ENCODE measurements at places on chromosomes 6 and 20.

DNA sequence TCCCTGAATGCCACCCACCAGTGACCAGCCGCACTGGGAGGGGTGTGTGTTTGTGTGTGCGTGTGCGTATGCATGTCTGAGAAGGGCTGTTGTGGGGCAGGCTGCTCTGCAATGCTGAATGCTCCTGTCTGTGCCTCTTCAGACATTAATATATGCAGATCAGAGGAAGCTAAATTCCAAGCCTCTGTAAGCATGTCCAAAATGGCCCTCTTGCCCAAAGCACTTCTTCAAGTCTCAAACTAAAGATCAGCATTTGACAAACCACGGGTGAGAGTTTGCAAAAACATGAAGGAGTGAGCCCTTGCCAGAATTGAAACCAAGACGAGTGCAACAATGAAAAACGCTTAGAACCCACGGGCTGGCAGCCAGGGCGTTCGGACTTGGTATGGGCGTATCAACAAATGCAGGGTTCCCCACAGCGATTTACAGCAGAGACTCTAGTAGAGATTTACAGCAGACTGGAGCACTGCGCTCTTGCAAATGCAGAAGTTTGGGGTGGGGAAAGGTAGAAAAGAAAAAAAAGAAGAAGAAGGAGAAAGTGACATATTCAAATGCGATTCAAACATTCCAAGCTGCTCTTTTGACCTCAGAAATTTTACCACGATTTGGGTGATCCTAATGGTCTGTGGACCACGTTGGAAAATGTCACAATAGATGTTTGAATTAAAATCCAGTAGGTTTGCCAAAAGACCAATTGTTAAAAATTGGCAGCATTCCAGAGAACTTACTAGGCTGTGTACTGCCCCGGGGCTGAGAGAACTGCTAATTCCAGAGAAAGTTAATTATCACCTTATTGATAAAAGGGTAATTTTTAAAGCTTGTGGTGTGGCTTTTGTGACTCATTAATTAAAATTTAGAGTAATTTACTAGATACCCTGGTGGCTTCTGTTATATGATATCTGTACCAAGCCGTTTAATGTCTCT, 3.5 kb downstream of the SCML4 start:
- no peak for DNase-seq

DNA sequence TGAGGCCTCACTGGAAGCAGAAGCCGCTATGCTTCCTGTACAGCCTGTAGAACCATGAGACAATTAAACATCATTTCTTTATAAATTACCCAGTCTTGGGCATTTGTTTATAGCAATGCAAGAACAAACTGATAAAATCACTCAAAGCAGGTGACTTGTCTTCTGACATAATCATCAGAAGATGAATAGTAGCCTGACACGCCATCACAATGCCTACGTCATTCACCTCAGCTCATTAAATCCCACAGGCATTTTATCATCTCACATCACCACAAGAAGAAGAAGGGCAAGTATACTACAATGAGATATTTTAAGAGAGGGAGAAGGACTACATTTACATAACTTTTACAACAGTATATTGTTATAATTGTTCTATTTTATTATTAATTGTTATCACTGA, 3.1 kb upstream of the CAP2 start:
- DNase-seq = no peak

GRCh38 chr6:159887146-159887545, 3.6 kb upstream of the MAS1 start:
- no peak for DNase-seq

DNA sequence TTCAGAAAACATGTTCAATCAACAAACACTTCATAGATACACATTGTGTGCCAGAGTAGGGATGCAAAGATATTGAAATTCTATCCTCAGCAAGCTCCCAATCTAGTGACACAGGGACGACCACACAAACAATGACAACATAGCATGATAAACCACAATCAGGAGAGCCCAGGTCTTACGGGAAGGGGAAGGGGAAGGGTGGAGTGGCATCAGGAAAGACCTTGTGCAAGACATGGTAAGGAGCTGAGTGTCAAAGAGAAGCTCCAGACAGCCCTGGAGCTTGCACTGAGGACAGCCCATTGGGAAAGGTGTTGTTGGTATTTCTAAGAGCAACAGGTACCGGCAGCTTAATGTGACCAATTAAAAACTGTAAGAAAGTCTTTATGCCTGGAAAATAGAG, 103.6 kb downstream of the PDE7B start:
- no peak for DNase-seq

GRCh38 chr20:25452333-25452732, 44.9 kb downstream of the GINS1 start:
- no peak for DNase-seq

DNA sequence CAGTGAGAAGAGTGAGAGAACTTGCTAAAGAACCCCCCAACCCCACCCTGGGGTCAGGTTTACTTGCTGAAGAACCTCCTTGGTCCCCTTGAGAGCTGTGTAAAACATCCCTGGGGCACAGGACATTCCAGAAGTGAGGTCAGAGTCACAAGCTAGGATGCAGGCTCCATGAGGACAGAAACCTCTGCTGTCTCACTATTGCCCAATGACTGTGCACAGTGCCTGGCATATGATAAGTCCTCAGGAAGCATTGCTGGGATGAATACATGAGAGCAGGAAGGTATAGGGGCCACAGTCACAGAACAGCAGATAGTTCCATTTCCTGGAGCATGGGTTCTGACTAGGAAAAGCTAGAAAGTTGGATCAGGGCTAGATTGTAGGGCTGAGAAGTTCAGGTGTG, 18.4 kb downstream of the NT5E start:
- DNase-seq = no peak

DNA sequence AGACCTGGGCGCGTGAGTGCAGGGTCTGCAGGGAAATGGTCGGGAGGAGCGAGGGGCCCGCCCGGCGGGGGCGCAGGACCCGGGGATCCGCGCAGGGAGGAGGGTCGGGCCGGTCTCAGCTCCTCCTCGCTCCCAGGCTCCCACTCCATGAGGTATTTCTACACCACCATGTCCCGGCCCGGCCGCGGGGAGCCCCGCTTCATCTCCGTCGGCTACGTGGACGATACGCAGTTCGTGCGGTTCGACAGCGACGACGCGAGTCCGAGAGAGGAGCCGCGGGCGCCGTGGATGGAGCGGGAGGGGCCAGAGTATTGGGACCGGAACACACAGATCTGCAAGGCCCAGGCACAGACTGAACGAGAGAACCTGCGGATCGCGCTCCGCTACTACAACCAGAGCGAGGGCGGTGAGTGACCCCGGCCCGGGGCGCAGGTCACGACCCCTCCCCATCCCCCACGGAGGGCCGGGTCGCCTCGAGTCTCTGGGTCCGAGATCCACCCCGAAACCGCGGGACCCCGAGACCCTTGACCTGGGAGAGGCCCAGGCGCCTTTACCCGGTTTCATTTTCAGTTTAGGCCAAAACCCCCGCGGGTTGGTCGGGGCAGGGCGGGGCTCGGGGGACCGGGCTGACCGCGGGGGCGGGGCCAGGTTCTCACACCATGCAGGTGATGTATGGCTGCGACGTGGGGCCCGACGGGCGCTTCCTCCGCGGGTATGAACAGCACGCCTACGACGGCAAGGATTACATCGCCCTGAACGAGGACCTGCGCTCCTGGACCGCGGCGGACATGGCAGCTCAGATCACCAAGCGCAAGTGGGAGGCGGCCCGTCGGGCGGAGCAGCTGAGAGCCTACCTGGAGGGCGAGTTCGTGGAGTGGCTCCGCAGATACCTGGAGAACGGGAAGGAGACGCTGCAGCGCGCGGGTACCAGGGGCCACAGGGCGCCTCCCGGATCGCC, 54.2 kb upstream of the HLA-A start:
- DNase-seq = no peak

DNA sequence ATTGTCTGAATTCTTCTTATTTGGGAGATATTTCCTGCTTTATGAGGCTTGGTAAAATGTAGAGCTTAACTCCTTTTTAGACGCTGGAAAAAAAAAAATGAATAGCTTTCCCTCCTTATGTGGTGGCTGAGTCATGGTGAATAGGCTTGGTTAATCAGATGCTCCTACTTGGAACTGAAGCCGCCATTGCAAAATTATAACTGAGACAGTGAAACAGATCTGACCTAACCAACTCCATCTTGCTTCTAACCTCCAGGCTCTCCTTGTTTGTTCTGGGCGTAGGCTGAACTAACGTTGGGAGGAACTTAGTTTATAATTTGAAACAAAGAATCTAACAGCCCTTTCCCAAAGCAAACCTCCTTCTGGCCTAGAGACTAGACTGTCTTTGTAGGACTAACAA, 43.2 kb upstream of the PLCB4 start:
- no peak for DNase-seq

GRCh38 chr6:151300267-151300991, 60.7 kb downstream of the AKAP12 start:
- no peak for DNase-seq

DNA sequence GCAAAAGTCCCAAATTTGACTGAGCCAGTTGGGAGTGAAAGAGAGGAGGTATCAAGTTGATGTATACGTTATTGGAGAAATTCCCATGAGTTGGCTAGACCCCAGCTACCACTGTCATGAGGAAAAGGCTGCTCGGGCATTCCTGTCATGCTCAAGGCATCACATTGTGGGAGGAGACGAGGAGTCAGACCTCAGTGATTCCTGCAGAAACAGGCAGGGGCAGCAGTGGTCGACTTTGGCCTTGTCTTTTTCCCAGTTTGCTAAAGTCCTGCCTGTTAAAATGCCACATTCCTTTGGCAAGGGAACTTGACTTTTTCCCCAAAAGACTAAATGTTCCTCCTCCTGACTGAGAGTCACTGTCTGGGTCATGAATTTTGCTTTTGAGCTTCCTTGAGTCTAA, 295.5 kb upstream of the HS3ST5 start:
- no peak for DNase-seq

GRCh38 chr20:3854462-3854871, 7.8 kb downstream of the MAVS start:
- DNase-seq = no peak

DNA sequence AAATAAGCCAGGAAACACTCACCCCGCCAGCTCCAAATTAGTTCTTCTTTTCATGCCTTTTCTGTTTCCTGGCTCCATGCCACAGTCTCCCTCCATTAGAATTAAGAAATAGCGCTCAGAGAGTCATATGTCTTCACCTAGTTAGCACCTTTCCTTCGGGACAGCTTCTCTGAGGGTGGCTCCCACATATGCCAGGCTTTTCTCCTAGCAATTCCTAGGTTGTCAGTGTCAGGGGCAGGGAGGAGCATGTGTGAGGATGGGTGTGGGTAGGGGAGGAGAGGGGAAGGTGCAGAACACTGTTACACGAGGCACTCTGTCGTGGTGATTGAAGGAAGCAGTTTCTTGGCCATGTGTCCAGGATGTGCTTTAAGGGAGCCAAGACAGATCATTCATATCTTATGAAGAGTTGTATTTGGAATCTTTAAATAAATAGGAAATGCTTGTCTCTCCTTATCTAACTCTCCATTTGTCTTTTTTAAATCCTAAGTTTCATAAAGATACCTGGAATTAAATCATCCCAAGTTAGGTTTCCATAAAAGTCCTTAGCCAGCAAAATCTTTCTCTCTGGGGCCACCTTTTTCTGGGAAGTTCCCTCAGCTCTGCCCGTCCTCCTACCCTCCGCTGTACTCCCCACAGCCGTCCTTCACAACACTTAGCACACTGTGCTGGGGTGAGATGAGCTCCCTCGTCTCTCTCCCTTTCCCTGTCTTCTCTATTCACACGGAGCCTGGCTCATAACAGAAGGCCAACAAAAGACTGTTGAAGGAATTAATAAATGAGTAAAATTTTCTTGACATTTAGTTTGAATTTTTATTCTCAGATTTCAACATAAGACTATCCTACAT, 361.0 kb downstream of the CD83 start:
- no peak for DNase-seq

DNA sequence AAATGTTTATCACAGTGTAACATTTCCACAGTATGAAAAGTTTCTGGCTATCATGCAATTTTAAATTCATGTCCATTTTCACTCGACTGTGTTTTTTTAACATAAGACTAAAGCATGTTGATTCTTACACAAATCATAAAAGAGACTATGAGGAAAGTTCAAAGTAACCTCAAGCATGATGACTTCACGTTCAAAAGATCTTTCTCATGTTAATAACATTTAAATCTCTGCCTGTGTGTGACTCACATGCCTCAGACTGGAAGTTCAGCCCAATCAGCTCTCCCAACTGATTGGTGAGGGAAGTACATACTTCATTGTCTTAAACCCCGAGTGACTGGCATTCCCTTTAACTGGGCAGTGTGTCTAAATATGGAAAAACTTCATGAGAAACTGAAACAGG, 37.4 kb downstream of the ATXN1 start:
- DNase-seq = no peak

GRCh38 chr6:87575423-87575822, 14.4 kb downstream of the RARS2 start:
- no peak for DNase-seq

- DNase-seq = no peak
Observed at GRCh38 chr6:90982051-90982450, 395.2 kb upstream of the MAP3K7 start.

- no peak for DNase-seq
Observed at GRCh38 chr6:166415833-166416347, 33.1 kb upstream of the MPC1 start.

DNA sequence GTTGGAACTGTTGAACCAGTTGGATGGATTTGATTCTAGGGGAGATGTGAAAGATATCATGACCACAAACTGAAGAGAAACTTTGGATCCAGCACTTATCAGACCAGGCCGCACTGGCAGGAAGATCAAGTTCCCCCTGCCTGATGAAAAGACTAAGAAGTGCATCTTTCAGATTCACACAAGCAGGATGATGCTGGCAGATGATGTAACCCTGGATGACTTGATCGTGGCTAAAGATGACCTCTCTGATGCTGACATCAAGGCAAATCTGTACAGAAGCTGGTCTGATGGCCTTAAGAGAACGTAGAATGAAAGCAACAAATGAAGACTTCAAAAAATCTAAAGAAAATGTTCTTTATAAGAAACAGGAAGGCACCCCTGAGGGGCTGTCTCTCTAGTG, 72.8 kb upstream of the CDYL start:
- no peak for DNase-seq

DNA sequence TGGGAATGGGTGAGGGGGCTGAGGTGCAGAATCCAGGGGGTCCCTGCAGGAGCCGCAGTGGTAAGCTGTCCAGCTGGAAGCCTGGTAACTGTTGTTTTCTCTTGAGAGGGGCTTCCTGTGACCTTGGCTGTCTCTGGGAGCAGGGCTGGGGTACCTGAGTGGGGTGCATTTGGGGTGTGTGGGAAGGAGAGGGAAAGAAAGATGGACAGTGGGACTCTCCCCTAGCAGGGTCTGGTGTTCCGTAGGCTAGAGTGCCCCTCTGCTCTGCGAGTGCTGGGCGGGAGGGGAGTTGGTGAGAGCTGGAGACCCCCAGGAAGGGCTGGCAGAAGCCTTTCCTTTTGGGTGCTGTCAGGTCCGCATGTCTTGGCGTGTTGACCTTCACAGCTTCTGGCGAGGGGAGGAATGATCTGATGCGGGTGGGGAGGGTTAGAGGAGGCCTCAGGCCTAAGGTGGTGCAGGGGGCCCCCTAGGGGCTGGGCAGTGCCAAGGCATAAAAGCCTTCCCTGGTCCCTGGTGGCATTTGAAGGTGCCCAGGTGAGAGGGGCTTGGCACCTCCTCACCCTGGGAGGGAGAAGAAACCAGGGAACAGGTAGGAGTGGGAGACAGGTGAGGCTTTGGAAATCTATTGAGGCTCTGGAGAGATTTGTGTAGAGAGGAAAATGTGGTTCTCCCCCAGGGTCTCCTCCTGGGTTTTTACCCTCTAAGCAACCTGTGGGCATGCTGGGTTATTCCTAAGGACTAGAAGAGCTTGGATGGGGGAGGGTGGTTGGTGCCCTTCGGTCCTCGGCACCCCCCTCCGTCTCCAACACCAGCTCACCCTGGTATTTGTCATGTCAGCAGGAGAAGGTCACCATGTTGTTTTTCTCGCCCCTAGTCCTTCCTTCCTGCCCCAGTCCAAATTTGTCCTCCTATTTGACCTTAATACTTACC, 3.3 kb downstream of the VEGFA start:
- no peak for DNase-seq
